ENCODE measurements at places on chromosomes 6 and 20.

GRCh38 chr6:102402635-102403329 lies 1009.3 kb downstream of the GRIK2 start:
- DNase-seq = no peak

GRCh38 chr6:7114744-7115458 lies 7.1 kb downstream of the RREB1 start:
- DNase-seq = no peak

DNA sequence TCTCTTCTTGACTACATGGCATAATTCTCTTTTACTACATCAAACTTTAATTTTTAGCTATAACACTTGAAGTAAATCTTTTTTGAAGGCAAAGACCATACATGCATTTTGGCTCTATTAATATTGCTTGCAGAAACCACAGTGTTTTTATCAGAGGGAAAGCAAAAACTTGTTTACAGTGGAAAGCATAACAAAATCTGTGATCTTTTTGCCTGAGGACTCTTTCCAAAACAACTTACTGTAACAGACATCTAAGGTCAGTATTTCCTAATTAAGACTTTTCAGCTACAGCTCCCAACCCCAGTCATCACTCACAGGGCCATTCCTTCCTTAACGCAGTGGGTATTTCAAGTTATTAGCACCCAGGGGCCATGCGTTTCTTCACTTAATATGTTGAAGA lies 274.7 kb downstream of the CDKAL1 start:
- DNase-seq = no peak

GRCh38 chr20:32875673-32876072 lies 16.9 kb downstream of the EFCAB8 start:
- DNase-seq = no peak

- DNase-seq = no peak
Measured at GRCh38 chr6:77587963-77588362, 64.9 kb upstream of the MEI4 start.

GRCh38 chr6:33014841-33015634 lies 5.6 kb upstream of the HLA-DOA start:
- DNase-seq = peak; percentile 92

GRCh38 chr6:106788761-106789160 lies 159.4 kb downstream of the QRSL1 start:
- DNase-seq = no peak

DNA sequence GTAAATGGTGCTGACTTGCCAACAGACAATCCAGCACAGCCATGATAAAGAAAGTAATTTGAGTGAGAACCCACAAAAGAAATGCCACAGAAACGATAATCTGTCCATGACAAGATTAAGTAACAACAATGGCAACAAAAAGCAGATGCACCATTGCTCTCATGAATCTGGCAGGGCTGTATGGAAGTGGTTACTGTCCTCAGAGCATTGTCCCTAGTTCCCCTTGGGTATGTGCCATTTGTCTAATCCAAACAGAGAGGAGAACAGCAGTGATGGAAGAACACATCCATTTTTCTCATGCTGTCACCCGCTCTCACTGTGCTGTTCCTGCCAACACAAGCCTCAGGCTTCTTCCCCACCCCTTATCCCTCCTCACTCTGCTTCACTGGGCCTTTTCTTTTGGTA lies 65.8 kb downstream of the REV3L start:
- DNase-seq = peak; percentile 25

GRCh38 chr20:32231847-32232246 lies 24.2 kb downstream of the POFUT1 start:
- DNase-seq = peak; percentile 21

GRCh38 chr6:106098383-106099234 lies 12.5 kb downstream of the PRDM1 start:
- peak; percentile 72 for DNase-seq

DNA sequence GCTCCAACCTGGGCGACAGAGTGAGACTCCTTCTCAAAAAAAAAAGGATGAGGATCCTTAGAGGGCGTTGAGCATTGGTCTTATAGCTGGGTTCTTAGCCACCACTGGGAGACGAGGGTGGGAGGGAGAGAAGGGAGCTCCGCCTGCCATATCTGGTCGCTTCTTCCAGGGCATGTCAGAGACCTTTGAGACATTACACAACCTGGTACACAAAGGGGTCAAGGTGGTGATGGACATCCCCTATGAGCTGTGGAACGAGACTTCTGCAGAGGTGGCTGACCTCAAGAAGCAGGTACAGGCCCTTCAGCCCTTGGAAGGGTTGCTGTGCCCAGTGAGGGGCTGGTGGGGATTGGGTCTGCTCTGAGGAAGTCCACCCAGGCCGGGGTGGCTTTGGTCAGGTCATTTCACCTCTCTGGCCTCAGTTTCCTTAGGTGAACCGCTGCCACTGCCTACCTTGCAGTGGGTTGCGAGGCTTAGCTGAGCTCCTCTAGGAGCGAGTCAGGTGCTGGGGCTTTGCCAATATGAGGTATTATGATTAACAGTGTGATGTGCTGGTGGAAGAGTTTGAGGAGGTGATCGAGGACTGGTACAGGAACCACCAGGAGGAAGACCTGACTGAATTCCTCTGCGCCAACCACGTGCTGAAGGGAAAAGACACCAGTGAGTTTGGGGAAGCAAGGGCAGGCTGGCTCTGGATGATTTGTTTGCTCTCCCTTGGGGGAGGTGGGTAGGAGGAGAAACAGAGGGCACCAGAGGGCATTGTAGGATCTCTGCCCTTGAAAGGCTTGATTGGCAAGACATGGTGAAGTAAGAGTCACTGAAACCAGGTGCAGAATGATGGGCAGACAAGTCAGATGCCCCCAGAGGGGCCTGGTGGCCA lies 8.5 kb downstream of the CNPY3 start:
- no peak for DNase-seq

DNA sequence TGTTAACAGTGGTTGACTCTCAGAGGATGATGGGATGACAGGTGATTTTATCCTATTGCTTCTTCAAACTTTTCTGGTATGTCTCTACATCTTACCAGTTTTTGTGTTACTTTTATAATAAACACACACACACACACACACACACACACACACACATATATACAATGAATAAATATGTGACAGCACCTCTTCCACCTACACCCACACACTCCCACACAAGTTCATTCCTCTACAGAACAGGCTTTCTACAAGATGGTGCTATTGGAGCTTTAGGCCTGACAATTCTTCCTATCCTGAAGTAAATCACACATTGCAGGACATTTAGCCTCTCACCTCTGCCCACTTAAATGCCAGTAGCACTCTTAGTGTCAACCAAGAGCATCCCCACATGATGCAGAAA lies 46.7 kb upstream of the STK35 start:
- no peak for DNase-seq

DNA sequence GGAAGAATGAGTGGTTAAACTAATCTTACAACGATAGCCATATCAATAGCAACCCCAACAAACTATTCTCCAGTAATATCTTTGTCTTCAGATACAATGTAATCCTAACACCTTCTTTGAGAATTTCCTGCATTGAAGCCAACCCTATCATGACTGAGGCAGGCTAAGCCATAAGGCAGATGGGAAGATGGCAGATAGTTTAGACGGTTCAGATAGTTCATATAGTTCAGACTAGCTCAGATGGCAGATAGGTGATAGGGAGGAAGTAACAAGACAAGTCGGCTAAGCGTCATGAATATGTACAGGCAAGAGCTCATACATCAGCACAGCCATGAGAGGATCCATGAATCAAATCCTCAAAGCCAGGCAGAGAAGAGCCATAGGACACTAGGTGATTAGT lies 39.1 kb upstream of the BEND6 start:
- no peak for DNase-seq

GRCh38 chr6:123830120-123830519 lies 26.5 kb downstream of the NKAIN2 start:
- no peak for DNase-seq
